ENCODE measurements at places on chromosomes 1 and 21.

GRCh38 chr1:2803086-2803930 is 1.8 kb upstream of the TTC34 start:
- no peak for DNase-seq

GRCh38 chr1:171845998-171846397 is 4.7 kb downstream of the DNM3 start:
- DNase-seq, result no peak

DNA sequence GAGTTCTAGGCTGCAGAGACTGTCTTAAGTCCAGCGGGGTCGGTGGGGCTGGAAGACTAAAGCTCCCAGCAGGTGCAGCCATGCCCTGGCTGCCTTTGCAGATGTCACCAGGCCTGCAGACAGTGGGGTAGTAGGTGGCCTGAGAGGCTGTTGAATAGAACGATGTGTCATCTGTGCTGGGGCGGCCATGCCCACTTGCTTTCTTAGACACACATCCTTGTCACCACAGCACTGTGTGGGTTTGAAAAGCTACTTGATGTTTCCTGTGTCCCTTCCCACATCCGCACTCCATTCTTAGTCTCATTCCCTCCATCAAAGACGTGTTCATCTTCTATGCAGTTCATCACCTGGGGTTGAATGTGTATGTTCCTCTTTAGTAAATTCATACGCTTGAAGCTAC is 184.5 kb upstream of the TMEM51 start:
- DNase-seq, result peak; percentile 61

DNA sequence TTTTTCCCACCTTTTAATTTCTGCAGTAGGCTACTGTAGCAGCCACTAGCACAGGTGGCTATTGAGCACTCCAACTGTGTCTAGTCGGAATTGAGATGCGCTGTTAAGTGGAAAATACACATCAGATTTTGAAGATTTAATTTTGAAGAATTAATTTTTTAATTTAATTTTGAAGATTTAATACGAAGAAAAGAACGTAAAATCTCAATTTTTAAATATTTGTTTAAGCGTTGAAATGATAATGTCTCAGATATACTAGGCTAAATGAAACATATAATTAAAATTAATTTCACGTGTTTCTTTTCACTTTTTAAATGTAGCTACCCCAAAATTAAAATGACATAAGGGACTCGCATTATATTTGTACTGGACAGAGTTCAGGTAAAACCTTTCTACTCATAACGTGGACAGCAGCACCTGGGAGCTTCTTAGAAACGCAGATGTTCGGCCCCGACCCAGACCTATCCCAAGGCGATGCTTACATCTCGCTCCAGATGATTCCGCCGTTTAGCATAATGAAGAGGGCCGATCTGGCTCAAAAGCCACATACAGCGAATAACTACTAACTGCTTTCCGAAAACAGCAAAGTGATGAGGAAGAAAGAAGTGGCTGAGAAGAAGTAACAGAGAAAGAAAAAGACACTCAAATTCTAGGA is 717 bp downstream of the CRYZL1 start:
- DNase-seq, result peak; percentile 5

DNA sequence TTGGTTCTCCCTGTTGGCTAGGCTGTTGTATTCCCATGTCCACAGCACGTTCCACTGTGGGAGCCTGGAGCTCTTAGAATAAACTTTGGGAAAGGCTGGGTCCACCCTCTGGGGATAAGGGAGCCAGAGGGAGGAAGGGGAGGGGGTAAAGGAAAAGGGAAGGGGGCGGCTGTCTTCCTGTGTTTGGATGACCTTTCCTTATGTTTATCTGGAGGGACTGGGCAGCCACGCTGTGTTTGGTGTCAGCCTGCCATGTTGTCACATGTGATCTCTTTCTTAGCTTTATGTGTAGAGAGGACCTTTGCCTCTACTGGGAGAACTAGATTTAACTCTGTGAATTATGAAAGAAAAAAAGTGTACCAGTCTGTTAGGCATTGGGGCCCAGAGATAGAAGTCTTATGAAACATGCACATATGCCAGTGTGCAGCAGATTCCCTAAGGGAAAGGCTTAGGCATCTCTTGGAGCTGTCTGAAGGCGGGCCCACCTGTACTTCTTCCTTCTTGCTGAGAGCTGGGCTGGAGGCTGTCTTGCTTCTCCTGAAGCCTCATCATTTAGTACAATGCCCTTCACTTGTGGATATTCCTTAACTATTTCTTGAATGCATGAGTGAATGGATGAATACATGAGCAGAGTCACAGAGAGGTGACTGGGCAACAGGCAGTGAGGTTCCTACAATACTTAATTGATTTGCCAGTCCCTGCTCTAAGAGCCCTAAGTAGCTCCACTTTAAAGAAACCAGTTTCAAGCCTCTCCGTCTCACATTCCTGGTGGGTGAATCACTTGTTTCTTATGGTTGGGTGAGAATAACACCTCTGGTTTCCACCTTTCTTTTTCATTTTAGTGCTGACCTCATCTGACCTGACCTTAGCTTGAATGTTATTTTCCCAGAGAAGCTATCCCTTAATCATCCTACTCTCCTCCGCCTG is 62.5 kb upstream of the ARHGAP29 start:
- DNase-seq, result no peak

DNA sequence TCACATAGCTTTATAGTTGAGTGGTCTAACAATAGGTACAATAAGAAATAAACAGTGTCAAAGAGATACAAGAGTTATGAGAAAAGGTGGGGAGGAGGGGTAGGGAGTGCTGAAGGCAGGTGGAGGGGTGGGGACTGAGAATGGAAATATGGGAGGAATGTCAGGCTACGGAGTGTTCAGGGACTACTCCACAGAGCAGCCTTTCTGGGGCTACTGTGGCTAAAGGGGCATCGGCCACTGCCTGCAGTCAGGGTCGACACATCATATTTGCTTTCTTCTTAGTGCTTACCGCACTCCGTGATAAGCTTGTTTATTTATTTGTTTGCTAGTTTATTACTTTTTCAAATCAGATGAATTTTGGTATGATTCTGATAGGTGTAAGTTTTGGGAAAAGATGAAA is 34.4 kb upstream of the CRNN start:
- DNase-seq, result no peak

DNA sequence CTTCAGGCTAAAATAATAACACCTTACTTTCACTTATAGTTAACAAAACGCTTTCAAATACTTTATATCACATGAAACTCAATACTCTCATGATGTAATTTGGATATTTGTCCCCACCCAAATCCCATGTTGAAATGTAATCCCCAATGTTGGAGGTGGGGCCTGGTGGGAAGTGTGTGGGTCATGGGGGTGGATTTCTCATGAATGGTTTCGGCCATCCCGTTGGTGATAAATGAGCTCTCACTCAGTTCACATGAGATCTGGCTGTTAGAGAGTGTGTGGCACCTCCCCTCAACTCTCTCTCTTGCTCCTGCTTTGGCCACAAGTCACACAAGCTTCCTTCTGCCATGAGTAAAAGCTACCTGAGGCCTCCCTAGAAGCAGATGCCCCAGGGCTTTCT is 22.5 kb upstream of the PTGFRN start:
- no peak for DNase-seq

GRCh38 chr21:36541721-36542139 is 61.8 kb upstream of the CLDN14 start:
- DNase-seq, result no peak

GRCh38 chr1:219189021-219189824 is 15.5 kb downstream of the LYPLAL1 start:
- DNase-seq, result no peak

DNA sequence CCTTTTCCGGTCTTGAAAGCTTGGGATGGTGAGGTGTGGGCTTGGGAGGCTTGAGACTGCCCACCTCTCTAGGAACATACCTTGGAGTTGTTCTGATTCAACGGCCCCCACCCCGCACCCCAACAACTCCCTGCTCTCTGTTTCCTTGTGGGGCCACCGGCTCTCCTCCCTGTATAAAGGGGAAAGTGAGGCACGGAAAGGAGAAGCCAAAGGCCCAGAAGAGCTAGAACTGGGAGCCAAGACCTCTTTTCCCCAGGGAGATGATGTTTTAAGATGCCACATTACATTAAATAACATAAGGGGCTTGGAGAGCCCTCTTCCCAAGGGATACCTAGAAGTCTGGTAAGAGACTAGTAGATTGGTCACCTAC is 1.2 kb upstream of the DLGAP3 start:
- no peak for DNase-seq

DNA sequence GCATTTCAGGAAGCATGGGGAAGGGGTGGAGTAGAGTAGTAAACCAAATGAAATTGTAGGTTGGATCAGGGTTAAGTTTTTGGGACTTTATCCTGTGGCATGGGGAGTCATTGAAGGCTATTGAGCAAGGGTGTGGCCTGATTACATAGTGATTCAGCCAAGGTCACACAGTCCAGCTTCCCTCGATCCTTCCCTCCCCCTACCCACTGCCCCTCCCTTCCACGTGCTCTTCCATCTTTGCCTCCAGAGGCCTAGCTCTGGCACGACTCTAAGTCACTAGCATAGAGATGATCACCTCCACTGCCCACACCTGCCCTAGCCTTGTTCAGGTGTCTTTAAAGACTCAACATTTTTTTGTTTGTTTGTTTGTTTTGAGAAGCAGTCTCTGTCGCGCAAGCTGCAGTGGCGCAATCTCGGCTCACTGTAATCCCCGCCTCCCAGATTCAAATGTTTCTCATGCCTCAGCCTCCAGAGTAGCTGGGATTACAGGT is 37.2 kb upstream of the SLC9A1 start:
- DNase-seq, result no peak

DNA sequence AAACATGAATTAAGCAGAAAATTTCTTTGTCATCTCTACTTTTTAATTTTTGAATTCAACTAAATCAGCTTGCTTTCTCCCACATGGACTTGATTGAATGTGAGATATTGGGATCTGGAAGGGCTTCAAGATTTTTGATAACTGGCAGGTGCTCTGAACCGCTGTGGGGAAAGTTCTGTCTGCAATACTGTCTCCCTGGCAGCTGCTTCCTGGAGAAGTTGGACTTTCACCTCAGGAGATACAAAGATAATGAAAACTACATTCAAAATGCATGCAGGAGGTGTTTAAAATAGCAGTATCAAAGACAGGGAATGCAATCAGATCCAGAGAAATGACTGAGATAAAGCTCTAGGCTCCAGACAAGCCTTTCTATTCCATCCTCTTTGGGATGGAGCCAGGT is 338.3 kb downstream of the NEGR1 start:
- DNase-seq, result no peak

DNA sequence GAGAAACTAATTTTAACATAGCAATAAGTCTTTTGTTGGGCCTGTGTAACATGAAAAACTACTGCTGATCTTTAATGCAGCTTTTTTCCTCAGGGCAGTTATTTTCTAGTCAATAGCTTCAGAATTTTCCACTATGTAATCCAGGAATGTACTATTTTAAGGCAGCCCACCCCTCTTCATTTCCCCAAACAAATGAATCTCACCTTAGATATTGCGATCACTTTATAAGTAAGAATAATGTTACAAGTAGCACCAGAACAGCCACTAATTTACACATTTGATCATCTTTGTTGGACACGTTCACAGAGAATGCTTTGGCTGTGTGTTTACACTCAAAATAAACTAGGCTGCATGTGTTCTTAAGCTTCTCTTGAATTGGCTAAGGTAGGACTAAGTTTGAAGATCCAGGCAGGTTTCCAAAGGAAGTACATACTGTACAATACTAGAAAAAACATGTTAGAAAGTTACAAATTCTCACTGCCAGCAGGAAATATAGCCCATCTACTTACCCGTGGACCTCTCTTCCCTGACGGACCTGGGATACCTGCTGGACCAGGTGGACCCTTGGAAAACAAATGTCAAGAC is 41.7 kb downstream of the COL24A1 start:
- DNase-seq, result no peak

- DNase-seq, result no peak
These were observed 115.5 kb downstream of the LYPLAL1 start for GRCh38 chr1:219289171-219289570.

GRCh38 chr1:118337346-118337745 is 152.3 kb upstream of the SPAG17 start:
- no peak for DNase-seq

DNA sequence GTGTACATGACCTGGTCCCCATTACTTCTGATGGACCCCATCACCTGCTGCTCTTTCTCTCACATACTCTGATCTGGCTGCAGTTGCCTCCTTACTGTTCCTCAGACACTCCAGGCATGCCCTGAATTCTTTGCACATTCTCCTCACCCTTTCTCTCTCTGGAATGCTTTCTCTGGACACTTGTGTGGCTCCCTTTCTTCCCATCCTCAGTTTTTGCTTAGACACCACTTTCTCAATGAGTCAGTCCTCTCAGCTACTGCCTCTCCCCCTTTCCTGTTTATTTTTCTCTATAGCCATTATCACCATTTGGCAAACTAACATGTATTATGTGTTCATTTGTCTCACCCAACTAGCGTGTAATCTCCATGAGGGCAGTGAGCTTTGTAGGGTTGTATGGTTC is 28.1 kb downstream of the PLXNA2 start:
- no peak for DNase-seq

DNA sequence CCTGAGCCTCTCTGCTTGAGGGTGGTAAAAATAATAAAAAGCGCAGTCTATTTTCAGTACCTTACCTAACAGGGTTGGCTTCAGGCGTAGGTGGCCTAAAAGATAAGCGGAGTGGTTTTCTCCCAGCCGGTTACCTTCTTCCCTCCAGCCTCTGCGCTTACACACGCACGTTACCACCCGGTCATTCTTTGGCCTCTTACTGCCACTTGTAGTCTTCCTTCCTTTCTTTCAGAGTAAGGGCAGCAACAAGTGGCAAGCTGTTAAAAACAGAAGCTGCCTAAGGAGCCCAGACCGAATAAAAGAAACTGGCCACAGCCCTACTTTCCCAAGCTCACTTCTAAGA is 35.4 kb downstream of the CLCA1 start:
- DNase-seq, result no peak

GRCh38 chr1:1594602-1595260 is 5.2 kb downstream of the FNDC10 start:
- no peak for DNase-seq

DNA sequence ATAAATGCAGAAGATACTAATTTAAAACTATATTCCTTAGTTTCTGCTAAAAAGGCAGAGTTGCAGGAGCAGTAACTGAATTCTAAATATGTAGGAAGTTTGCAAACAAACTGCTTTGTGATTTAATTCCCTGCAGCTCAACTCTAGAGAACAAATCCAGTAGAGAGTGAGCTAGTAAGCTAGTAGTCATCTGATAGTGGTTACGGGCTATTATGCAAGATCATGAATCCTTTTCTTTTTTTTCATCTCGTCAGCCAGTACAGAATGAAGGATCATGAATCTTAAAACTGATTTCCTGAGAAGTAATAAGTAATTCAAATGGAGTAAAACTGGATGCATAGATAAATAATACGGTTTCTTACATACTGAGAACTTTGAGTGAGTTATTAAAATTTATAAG is 3.3 kb downstream of the DPH5 start:
- DNase-seq, result no peak

DNA sequence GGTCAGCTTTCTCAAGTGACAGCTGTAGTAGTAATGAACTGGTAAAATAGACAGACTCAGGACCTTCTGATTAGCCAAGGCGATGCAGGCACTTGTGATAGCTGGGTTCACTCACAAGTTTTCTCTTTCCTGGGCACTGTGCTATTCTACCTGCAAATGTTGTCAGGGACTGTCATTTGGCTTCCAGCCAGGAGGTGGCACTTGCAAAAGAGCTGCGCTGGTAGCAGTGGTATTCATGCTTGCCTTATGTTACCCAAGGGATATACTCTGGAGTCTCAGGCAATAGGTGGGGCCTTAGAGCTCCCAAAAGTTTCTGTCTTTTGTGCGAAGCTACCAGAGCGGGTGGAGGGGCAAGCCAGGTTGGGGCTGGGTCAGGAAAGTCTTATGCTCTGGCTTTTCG is 23.5 kb downstream of the IFI44 start:
- peak; percentile 53 for DNase-seq

- peak; percentile 62 for DNase-seq
These were observed 775 bp upstream of the TMEM63A start for GRCh38 chr1:225882694-225883615.

- DNase-seq, result no peak
These were observed 36.0 kb upstream of the ADGRL4 start for GRCh38 chr1:79042539-79042938.
